AG09319 (cell line): ENCODE measurements at places on chromosomes 13 and 19.

DNA sequence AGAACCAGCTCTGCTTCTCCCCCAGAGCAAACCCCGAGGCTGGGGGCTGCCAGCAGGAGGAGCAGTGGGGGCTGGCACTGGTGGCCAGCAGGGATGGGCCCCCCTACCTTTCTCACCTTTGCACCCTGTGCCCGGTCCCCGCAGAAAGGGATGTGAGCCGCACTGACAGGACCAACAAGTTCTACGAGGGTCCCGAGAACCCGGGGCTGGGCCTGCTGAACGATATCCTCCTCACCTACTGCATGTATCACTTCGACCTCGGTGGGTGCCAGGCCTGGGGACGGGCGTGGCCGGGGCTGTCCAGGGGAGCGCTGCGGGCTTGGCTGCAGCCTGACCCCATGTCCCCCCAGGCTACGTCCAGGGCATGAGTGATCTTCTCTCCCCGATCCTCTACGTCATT is 6.6 kb downstream of the TBC1D17 start:
- no peak for DNase-seq

- DNase-seq = no peak
Measured at GRCh38 chr13:36764957-36765356, 54.1 kb upstream of the RFXAP start.

GRCh38 chr13:71412231-71412630 is 454.8 kb downstream of the DACH1 start:
- DNase-seq = no peak

DNA sequence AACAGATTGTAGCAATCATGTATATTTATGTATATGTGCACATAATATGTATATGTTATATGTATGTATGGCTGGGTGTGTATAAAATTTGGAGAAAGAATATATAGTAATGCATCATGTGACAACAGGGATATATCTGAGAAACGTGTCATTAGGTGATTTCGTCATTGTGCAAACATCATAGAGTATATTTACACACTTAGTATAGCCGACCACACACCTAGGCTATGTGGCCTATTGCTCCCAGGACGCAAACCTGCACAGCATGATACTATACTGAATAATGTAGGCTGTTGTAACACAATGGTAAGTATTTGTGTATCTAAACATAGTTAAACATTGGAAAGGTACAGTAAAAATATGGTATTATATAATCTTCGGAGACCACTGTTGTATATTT is 43.8 kb downstream of the ESD start:
- no peak for DNase-seq

GRCh38 chr19:728011-728410 is 19.3 kb downstream of the PALM start:
- DNase-seq = no peak

DNA sequence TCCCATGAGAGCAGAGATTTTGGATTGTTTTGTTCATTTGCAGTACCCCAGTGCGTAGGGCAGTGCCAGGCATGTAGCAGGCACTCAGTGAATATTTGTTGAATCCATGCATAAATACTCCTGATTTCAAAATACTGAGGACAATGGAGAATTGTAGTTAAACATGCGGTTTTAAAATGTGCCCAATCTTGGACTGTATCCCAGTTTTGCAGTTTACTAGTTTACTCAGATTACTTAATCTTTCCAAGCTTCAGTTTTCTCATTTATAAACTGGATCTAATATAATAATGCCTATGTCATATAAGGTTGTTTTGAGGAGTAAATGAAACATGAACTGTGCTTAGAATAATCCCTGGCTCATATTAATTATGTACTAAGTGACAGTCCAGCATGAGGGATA is 39.0 kb downstream of the RCBTB2 start:
- no peak for DNase-seq

- DNase-seq = no peak
Measured at GRCh38 chr13:26784704-26785639, 24.4 kb upstream of the GPR12 start.

DNA sequence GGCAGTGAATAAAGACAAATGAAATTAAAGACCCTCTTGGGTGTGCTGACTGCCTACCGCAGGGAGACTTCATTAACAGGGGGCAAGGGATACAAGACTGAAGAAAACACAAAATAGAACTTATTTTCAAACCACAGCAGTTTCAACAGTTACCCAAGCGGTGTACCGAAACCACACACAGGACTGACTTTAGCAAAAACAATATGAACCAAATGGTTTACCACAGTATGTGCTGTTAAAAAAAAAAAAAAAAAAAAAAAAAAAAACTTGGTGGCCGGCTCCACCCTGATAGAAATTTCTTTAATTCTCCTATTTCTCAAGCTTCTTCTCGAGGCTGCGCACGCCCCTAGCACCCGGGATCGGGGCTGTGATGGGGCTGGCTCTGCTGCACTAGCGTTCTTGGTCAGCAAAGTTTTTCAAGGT is 42.6 kb downstream of the KLF2 start:
- DNase-seq = no peak

DNA sequence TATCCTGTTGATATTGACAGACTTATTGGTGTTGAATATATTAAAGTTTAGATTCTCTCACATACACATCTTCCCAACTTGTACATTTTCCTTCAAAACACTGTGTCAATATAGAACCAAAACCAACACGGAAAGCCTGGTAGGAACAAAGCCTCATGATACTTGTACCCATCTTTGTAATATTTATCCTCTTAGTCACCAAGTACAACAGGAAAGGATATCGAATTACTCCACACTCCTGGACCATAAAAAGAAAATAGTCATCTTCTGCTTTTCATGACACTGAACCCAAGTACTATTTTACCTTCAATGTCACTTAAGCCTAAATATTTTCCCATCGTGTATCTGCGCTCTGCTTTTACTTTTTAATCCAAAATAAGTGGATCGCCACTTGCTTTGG is 702.9 kb upstream of the PCDH9 start:
- no peak for DNase-seq

GRCh38 chr19:46784262-46785053 is 3.9 kb downstream of the SLC1A5 start:
- DNase-seq = peak; percentile 96

DNA sequence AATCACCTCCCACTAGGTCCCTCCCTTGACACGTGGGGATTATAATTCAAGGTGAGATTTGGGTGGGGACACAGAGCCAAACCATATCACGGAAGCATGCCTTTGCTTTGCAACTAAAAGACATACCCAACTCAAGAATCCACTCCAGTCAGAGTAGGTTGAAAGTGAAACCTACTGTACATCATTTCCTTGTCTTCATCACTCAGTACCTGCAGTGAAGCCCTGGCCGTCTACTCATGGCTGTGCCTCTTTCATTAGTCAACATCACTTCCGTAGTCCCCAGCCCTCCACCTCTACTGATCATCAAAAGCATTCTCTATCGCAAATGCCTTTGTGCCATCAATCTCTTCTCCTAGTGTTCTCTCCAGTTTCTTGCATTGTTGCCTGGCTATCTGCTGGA is 343.1 kb upstream of the ARGLU1 start:
- DNase-seq = no peak

GRCh38 chr19:18045307-18046050 is 37.5 kb downstream of the ARRDC2 start:
- no peak for DNase-seq

DNA sequence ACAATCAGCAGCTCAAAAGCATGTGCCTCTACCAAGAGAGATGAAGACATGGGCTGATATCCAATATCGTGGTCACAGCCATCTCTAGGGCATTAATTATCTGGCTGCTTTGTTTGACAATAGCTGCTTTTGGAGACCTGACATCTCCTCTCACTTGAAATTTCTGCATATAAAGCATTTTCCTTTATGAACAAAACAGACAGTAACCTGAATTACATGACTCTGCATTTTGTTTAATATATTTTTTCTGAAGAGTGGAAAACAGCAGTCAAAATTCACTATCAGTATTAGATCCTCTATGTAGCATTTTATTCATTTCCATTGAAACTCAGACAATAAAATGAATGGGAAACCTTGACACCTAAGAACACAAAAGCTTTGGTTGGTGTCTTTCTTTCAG is 42.4 kb upstream of the ESD start:
- no peak for DNase-seq

- no peak for DNase-seq
Measured at GRCh38 chr19:18319591-18320135, 3.2 kb downstream of the LSM4 start.

DNA sequence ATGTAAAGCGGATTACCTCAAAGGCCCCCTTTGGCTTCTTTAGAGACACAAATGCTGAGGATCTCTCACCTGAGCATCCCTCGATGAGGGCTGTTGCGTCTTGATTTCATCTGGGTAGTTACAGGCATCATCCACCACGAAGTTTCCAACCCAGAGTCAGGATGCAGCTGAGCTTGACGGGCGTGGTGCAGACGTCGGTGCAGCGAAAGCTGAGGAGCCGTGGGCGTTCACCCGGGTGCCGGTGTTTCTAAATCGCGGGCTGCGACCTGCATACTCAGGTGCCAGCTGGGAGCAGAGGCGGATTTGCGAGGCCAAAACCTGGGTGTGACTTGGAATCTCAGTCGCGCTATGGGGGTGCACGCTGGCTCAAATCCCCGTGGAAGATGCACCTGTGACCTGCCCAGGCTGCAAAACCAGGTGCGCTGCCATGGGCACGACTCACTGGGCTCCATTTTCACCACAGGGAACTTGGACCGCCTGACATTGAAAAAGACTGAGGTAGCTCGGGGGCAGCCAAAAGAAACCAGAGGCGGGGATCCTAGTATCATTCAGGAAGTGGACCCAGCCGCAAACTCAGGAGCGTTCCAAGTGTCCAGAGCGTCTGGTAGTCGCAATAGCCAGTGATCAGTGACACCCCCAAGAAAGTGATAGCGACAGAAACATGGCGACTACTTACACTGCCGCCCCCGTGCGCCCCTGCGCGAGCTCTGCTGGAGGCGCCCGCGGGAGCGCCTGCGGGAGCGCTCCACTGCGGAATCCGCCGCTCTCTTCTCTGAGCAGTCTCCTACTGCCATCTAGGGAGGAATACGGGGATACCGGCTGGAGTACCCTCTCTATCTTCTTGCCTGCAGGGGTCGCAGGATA is 36.4 kb upstream of the IGFL4 start:
- peak; percentile 40 for DNase-seq

DNA sequence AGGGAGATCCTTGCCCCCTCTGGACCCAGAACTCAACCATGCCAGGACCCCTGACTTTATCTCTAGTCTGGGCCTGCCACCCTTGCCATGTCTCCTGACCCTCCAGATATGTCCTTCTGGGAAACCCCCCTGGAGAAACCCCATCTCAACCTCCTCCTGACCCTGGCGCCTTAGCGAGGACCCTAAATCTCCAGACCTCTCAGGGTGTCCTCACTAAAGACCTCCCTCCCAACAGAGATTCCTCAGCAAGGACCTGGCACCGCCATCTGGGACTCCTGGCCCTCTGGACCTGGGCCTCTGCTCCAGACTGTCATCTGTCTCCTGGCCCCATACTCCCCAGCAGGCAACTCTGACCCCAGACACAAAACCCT is 1.3 kb downstream of the KCNK6 start:
- no peak for DNase-seq

DNA sequence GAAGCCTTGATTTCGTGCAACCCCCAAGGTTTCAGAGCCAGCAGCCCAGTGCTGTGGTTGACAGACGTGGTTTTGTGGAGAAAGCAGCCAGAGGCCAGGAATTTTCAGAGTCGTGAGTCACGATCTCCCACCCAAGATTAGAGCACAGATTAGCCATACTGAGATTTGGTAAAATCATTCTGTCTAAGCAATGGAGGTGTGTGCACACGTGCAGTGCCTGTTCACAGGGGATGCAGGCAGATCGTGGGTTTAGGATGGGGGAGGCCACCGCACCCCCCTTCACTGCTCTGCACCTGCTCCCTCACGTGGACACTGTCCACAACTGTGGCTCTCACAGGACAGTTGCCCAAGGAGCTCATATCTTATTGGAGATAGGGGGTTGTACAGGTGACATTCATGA is 46.6 kb upstream of the GPR183 start:
- DNase-seq = no peak
